ENCODE measurements at places on chromosomes 2 and 18.

DNA sequence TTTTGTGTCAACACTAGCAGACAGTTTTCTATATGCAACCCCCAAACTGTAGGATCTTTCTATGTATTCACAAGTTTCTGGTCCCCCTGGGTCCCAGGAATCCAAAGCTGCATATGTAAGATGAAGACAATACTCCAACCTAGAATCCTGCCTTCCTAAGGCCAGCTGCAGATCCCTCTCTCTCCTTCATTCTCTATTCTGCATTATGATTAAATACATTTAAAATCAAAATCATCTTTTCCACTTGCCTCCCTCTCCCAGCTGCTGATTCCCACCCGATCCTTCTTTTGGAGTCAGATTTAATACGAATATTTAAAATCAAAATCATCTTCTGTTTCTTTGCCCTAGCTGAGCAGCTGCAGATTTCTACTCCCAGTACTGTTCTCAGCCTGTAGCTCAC is 783.0 kb upstream of the ZEB2 start:
- DNase-seq, result no peak

DNA sequence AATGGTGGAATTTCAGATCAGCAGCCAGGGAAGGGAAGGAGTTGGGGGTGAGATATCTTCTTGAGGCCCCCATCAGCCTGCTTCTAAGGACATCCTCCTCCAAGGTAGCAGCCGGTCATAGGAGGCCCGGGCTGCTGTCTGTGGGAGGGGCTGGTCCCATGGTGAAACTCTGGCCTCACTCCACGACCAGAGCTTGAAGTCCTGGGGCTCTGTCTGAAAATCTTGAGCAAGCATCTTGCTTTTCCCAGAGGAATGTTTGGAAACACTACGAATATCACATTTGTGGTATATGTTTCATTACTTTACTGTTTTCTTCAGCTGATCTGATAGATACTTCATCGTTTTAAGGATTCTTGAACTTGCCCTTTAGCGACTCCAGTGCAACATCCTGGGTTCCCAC is 103.7 kb downstream of the CTAGE1 start:
- DNase-seq, result no peak

- DNase-seq, result no peak
Measured at GRCh38 chr18:3683483-3683882, 233.5 kb downstream of the TGIF1 start.

DNA sequence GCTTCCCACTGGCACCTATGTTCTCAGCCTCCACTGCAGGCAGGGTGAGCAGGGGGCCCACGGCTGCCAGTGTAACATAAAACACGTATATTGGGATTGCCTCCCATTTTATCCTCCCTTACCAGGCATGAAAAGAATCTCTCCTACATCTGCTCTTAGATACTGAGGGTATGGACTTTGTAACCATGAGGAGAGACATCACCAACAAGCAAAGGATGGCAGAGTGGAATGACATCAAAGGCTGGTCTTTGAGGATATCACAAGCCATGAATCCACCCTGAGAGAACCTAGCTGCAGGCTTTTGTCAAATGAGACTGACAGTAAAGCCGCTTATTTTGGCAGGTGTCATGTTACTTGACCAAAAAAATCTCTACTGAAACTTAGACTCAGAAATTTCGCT is 7.4 kb downstream of the NPHP1 start:
- no peak for DNase-seq

- DNase-seq, result no peak
Measured at GRCh38 chr2:207483477-207483876, 46.3 kb upstream of the CREB1 start.

GRCh38 chr18:51074605-51075004 is 44.6 kb downstream of the SMAD4 start:
- DNase-seq, result peak; percentile 86

DNA sequence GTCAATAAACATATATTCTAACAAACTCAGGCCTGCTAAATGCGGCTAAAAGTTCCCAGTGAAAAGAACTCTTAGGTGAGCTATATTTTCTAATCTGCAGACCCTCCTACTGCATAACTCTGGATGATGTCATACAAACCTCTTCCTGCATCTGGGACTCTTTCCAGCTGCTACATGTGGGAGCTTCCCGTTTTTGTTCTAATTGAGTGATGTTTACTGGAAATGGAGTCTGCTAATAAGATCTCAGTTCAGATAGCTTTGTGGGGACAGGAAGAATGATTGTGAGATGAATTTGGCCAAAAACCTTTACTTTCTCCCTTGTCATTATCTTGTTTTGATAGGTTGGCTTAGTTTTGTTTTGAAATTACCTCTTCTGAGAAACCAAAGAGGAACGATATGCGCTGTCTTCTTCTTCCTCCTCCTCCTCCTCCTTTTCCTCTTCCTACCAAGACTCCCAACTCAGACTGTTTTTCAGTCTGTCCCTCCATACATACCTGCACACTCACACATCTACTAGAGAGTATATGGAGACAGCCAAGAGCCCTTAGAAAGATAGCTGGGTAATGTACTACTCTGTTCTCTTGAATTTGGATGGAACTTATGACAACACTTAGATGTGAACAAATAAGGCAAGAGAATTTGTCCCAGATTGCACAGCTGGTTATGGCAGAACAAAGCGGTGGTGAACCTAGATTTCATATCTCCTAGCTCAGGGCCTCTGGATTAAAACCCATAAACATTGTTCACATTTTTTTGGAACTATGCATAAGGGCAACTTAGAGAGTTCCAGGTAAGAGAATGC is 39.8 kb upstream of the AAK1 start:
- no peak for DNase-seq

All from NAMALWA (cell line).